Cardiac ventricle fibroblast (primary cell): ENCODE measurements at places on chromosomes 7 and 10. TPM values are rescaled to one million over a fixed set of nuclear protein-coding genes. Genes with fewer than 3 reads are reported as not detected.

MOGAT3 gene
- total RNA-seq: not detected in 2 replicates

SPDYE16 gene
- total RNA-seq: 0.75 TPM in 1 of 2 replicates, not detected in the other

GNGT1 gene
- total RNA-seq: not detected in 2 replicates

PPP1R3C gene
- 9.7 and 12.2 TPM in 2 replicates for total RNA-seq

TCAF2 gene
- 4.2 and 5.4 TPM in 2 replicates for total RNA-seq

ZNF32 gene
- 30.0 and 31.5 TPM in 2 replicates for total RNA-seq

GATA3 gene
- total RNA-seq: 0.25 and 0.34 TPM in 2 replicates
